ENCODE measurements at places on chromosomes 2 and 18.

- DNase-seq, result no peak
These were observed 19.0 kb upstream of the SERTAD2 start for GRCh38 chr2:64672708-64673107.

GRCh38 chr2:240819858-240820606 is at the start of gene KIF1A:
KIF1A (minus strand) TSS chr2:240820219; CDS start chr2:240797752, 22,467 bp downstream.
- no peak for DNase-seq

- no peak for DNase-seq
These were observed 226.3 kb downstream of the SH3RF3 start for GRCh38 chr2:109355192-109355843.

GRCh38 chr2:168378960-168379669 is 77.0 kb upstream of the CERS6 start:
- no peak for DNase-seq

DNA sequence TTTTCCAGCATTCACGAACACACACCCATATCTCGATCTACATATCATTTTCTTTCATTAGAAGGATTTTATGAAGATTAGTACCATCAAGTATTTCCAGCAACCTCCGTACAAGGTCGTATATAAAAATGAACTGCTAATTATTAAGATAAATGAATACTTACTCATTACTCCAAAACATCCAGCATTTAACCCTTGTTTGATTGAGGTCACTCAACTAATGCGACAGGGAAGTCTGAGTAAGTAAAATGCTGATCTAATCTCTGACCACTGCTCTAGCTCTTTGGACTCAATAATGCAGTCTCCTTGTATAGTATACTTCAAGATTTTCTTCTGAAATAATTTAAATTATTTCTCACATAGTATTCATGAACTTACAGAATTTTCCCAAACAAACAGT is 2.0 kb downstream of the ABHD3 start:
- DNase-seq, result no peak

- no peak for DNase-seq
These were observed 734.7 kb upstream of the PKDCC start for GRCh38 chr2:41313082-41313481.

DNA sequence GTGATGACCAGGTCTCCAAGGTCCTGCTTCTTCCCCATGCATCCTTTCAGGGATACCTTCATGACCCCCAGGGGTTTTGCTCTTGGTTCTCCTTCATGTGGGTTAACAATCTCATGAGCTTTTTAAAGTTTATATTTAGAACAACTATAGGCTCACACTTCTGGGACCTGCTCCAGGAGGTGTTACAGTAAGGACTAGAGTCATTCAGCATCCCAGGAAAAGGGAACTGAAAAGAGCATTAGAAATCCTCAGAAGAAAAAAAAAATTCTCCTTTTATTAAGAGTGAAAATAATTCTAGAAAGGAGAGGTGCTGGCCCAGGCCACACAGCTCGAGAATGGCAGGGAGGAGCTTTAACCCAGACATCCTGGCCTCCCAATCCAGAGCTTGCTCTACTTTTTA is 66.5 kb downstream of the SETBP1 start:
- no peak for DNase-seq

DNA sequence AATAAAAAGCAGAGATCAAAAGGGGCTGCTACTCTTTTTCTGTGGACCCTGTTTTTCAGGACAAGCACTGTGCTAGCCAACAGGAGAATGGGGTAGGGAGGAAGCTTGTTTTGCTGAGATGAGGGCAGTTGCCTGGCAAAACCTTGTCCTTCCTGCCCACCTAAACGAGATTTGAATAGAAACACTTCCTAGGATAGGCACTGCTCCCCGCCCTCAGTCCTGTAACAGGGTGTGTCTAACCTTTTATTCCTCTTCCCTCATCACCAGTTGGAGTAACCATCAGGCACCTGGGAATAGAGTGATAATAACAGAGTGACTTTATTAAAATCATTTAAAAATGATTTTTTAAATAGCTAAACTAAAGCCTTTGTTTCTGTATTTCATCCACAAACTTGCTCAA is 368.8 kb downstream of the LNPK start:
- DNase-seq, result no peak

DNA sequence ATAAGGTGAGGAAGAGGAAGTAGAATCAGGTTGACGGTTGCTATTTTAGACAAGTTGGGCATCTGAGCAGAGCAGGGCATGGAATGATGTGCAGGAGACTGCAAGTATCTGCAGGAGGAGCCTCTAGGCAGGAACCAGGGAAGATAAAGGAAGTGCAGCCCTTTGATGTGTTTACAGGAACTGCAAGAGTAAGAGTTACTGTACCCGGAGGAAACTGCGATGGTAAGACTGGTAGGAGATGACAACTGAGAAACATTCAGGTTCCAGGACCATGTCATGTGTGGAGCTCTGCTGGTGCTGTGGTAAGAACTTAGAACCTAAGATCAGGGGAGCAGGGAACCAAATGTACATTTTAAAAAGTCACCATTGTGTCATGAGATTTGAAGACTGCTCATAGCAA is 134.3 kb upstream of the STON1 start:
- DNase-seq, result peak; percentile 35

GRCh38 chr2:95313296-95314131 is 16.4 kb downstream of the KCNIP3 start:
- DNase-seq, result no peak
